Occipital lobe (tissue), 3 donors: ENCODE measurements at places on chromosomes 11 and 22. TPM values are rescaled to one million over a fixed set of nuclear protein-coding genes. Genes with fewer than 3 reads are reported as not detected.

BIRC3 gene
- 1.7 TPM for total RNA-seq

GAS2 gene
- 13.4 TPM for total RNA-seq

MS4A6E gene
- total RNA-seq, result not detected

SMTNL1 gene
- not detected for total RNA-seq

OR4S2 gene
- total RNA-seq, result not detected

SPDYC gene
- total RNA-seq, result not detected

TSPAN18 gene
- 19.7 TPM for total RNA-seq
